DMS79 treated with DMSO at 0.1 percent for 48 hours (cell line): ENCODE measurements at places on chromosomes 6 and 20.
A peak's percentile ranks its signal among the peaks of the same experiment; 100 is the strongest.

DNA sequence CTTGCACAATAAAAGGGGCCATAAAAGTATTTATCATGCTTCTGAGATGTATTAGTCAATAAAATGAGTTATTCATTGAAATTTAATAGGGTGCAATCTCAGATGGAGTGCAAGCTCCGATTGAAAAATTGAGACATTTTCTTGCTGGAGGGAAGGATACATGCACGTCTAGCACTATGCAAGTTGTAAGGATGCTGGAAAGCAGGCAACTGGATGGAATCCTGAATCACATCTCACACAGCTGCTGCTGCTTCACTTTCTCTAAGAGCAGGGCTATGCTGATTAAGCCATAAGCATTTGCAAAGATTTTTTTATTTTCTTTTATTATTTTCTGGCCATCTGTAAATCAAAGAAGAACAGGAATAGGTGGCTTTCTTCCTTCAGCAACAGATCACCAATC lies 308.8 kb upstream of the EPHA7 start:
- DNase-seq, result no peak

DNA sequence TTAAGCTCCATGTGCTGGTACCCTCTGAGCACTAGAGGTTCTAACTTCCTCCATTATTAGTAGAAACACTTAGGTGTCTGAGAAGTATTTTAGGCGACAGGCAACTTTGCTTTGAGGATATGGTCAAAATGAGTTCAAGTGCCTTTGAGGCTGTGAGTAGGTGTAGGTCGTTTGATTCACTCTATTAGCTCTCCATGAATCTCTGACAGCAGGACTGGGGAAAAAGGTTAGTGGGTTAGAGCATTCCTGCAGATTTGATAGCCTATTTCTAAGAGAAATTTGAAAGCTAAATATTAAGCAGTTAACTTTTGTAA lies 45.9 kb downstream of the IGF2R start:
- peak; percentile 37 for DNase-seq

DNA sequence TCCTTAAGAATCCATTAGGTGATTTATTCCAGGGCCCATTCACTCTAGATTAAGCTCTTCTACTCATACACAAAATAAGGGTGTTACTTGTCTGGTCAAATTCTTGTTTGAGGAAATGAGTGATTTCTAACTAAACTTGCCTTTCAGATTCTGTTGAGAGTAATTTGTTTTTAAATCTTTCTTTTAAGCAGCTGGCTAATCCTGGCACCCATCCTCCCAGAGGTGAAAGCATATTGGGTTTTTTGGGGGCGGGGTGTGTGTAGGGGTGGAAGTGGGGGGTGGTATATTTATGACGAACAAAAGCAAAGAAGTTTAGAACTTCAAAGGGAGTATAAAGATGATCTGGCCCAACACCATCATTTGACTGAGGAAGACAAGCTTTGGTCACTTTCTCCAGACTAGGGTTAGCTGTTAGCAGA lies 94.7 kb downstream of the RTN4IP1 start:
- DNase-seq, result no peak

DNA sequence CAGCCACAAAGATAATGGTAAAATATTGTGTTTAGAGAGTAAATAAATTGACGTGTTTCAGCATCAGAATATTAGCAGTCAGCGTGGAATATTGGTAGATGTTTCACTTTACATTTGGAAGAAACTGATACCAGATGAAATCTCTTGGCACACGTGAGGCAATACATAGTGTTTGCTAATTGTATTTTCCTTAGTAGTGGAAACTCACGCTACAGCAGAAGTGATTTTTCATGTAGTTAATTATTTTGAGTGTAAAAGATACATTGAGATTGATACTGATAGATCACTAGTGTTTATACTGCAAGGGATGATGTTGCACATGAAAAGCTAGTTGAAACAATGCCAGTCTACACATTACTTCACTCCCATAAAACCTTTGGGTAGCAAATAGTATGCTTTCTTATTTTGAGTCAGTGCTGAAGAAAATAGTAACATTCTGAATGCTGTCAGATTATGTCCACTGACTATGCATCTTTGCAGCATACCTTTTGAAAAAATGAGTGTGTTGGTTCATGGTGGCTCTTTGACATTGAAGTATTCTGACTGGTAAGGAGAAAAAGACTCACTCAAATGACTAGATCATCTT lies 59.3 kb downstream of the CD2AP start:
- DNase-seq, result no peak

DNA sequence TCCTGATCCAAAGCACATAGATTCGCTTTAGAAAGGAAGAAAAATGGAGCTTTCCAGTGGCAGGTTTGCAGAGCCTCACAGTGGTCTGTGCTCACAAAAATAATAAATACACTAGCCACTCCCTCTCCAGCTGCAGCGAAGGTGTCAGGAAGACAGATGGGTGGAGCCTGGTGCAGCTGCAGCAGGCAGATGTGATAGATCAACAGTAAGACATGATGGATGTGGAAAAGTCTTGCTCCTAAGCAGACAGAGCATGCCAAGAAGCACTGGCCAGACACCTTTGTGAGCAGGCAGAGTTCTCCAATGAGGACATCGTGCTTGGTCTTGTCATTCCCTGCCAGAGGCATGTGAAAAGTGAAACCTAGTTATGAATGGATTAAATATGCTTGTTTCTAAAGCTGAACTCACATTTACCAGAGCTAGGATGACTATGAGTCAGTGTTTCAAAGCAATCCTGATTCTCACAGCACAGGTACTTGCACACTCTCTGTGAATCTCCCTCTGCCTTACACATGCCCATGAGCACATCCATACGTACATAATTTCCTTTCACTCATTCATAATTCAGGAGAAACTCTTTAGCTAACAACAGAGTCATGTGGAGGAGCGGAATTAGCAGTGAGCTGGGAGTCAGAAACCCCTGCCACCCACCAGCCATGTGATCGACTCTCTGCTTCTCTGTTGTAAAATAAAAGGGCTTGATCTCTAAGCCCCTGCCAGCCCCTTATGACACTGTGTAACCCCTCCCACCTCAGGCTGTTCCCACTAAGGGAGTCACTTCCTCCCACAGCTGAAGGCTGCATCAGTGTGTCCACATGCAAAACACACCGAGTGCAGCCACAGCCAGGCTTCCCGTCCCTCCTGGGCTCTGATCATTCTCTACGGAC lies 111.2 kb downstream of the SCML4 start:
- no peak for DNase-seq

- no peak for DNase-seq
Measured at GRCh38 chr6:156912431-156912830, 135.3 kb downstream of the ARID1B start.

GRCh38 chr6:124303971-124304370 lies 500.3 kb downstream of the NKAIN2 start:
- no peak for DNase-seq

DNA sequence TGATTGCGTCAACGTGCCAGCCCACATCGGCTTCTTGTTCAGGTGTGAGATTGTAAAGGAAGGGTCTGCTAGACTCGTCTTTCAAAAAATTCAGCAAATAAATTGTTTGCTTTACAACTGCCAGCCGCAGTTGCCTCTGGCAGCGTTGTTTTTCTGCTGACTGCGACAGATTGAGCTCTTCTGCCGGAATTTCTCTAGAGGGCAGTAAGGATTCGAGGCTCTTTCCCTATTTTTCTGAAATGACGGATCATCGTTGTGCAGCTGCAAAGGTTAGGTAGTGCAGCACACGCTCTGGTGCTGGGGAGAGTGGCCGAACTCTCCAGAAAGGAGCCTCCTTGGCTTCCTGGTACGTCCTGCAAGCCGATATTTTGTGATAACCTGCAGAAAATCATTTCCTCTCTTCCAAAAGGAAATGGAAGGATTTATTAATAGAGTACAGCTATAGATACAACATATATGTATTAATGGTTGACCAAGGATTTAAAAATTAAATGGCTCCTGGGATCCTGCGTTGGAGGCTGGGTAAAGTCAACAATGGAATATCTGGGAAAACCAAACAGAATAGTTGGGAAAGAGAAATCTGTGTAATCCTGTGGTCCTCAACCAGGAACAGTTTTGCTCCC lies 121.9 kb upstream of the ZFP64 start:
- no peak for DNase-seq

- DNase-seq, result no peak
Measured at GRCh38 chr20:2084703-2085102, 16.9 kb upstream of the STK35 start.

GRCh38 chr6:134372603-134373281 lies 54.8 kb upstream of the SGK1 start:
- DNase-seq, result no peak

- DNase-seq, result no peak
Measured at GRCh38 chr6:63418741-63419140, 99.0 kb upstream of the LGSN start.

GRCh38 chr6:106220485-106220884 lies 105.1 kb downstream of the ATG5 start:
- DNase-seq, result no peak

- no peak for DNase-seq
Measured at GRCh38 chr6:106122938-106123656, 37.0 kb downstream of the PRDM1 start.

DNA sequence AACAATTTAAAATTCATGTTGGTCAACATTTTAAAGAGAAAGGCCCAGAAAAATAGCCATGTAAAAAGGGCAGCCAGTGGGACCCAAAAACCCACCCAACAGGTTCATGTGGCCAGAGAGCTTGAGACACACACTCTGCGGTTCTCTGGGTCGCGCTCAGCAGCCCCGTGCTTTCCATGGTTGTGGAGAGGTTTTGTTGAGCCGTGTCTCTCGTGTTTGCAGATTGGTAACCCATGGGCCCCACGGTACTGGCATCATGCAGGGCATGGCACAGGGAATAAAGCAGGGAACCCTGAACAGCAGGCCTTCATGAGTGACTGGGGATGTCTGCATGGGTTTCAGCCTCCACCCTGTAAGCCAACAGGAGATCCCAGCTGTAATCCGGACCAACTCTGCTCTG lies 127.7 kb upstream of the CST7 start:
- no peak for DNase-seq

- no peak for DNase-seq
Measured at GRCh38 chr20:45305262-45305661, 1.4 kb upstream of the RBPJL start.

DNA sequence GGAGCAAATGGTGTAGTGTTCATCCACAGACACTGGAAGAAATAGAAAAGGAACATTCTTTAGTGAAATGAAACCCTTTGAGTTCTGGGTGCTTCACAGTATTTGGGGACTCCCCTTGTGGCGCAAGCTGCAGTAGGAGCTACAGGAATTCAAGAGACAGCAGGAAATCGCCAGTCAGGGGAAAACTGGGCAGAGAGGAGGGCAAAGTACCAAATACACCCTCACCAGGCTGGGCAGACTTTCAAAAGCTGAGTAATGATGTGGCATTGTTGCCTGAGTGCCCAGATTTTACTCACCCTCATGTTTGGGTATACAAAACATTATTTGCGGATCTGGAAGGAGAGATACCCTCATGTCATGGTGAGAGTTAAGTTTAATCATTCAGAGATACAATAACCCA lies 97.9 kb downstream of the SOD2 start:
- DNase-seq, result no peak

GRCh38 chr6:87772597-87773530 lies 70.8 kb upstream of the AKIRIN2 start:
- no peak for DNase-seq

GRCh38 chr6:12298017-12298978 lies 8.1 kb downstream of the EDN1 start:
- no peak for DNase-seq

DNA sequence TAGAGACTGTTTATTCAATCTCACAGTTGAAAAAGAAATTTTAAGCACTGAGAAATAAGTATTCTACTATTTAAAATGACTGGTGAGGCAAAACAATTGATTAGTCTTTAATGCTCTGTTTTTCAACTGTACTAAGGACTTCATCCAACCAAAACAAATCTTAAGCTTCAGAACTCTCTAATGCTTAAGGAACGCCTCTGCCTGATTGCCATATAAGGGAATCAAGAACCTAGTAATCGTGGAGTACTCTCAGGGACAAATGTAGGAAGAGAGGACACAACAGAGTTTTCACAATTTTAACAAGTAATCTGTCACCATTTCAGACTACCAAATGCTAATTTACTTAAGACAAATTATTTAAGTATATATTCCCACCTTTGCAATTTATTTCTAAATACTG lies 16.1 kb downstream of the FBXO30 start:
- no peak for DNase-seq

DNA sequence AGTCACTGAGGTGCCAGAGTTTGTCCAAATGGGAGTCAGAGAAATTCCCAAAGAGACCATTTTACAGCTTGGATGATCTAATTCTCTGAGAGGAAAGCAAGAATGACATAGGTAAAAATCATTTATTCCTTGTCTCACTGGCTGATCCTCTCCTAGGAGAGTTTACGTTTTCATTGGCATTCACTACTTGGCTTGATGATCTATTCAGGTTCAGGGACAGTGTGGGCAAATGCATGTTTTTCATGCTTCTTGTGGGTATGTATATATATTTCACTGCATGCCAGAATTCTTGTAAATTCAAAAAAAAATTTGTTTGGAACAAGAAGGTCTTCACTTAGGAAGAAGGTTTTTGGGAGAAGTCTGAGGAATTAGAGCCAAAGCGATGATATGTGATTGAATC lies 403.4 kb upstream of the JAG1 start:
- DNase-seq, result no peak

DNA sequence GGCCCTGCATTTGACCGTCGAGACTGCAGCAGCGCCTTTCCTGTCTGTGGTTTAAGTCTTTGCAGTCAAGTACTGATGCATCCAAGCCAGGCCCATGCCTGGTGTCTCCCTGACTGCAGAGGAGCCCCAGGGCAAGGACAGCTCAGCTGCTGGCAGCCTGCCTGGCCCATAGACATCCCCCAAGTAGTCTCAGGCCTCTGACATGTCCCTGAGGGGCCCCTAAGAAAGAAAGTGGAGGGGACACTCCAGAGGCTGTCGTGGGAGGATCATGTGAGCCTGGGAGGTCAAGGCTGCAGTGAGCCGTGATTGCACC lies 18.0 kb downstream of the HRH3 start:
- DNase-seq, result peak; percentile 60

DNA sequence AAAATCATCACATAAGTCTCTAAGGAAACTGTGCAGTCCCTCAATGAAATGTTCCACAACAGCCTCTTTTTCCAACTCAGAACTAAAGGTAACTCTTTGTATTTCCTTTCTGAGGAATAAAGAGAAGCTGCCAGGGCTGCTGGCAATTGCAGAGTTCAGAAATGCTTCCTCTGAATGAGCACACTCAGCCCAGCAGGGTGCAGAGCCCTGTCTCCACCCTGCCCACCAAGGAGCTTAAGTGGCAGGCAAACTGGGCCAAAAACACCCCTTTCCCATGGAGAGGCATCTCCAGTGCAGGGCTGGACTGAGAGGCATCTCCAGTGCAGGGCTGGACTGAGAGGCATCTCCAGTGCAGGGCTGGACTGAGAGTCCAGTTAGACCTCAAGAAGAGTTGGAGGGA lies 255.4 kb downstream of the GMPR start:
- no peak for DNase-seq

DNA sequence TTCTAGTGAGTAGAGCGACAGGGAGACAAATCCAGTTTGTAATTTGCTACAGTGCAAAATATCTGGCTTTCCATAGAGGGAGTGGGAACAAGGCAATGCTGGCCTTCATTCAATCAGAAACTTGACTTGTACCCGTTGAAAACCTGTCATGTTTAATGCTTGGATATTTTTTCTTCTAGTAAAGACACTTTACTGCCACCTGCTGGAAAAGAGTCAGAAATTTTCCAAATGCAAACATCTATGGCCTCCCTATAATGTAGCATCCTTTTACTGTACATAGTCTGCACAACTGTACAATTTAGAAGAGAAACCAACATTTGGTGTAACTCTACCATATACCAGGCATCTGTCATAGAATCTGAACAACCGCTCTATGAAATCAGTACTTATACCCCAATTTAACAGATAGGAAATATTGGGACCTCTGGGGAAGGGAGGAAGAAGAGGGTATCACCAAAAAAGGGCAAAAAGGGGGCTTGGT lies 16.7 kb upstream of the TBC1D20 start:
- peak; percentile 19 for DNase-seq

GRCh38 chr6:105389543-105389942 lies 13.3 kb downstream of the PREP start:
- no peak for DNase-seq
